ENCODE measurements at places on chromosomes 6 and 20. TPM values are rescaled to one million over a fixed set of nuclear protein-coding genes. Genes with fewer than 3 reads are reported as not detected.

GRCh38 chr6:157089851-157090250, 233.5 kb downstream of the TMEM242 start:
- no peak for DNase-seq

DNA sequence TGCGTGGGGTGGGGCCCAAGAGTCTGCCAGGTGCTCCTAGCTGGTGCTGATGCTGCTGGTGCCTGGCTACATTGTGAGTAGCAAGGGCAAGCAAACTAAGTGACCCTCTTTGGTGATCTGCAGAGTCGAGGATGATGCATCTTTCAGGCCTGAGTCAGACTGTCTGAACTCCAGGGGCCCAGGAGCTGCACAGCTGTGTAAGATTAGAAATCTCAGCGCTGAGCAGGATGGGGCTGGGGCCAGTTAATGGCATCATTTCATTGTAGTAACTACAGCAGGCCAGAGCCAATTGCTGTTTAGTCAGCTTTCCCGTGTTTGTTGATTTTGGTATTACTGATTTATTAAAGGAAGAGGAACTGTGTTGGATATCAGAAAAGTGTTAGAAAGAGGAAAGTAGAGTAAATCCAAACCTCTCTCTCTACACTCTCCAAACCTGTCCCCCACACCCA, 365.2 kb downstream of the PAX1 start:
- no peak for DNase-seq

- DNase-seq: no peak
Observed at GRCh38 chr6:103672169-103672568, 1187.5 kb downstream of the HACE1 start.

DNA sequence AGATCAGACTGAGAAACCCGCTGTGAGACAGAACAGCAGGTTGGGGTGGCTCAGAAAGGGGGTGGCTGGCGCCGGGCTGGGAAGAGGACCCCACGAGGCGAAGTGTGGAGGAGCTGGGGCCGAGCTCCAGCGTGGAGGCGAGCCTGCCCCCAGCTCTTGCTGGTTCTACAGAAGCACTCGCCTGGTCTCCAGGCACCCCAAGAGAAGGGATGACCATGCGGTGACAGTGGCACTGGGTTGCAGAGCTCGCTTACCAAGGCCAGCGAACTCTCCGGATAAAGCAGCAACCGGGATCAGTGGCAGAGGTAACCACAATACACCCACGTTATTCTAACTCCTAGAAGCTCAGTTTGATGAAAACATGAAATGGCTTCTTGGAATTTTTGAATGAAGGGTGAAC, 26.5 kb downstream of the THBS2 start:
- DNase-seq: no peak

GRCh38 chr20:49479785-49480184, 2.7 kb downstream of the KCNB1 start:
- peak; percentile 85 for DNase-seq

DNA sequence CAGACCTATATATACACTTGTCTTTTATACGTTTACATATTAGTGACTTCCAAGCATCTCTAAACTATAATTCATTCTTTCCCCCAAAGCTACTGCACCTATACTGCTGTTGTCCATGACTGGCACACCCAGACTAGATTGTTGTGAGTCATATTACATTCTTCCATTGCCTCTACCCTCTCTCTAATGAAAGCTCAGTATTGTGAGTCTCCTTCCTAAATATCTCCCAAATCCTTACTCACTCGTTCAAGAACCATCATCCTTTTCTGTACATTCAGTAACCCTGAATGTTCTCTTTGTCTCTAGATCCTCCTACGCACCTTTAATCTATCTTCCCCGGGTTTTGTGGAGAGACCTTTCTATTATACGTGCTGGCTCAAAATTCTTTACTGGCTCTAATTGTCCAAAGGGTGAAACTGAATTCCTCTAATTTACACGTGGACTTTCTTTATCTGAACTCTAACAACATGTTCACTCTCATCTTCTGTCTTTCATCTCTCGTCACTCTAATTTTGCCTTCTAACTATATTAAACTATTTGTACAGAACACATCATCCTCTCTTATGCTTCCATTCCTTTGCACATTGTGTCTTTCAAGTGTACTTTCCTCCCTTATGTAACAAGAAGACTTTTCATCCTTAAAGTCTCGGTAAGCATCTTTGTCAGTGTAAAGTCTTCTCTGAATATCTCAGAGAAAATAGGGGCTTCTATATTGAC, 109.3 kb downstream of the IBTK start:
- no peak for DNase-seq

GRCh38 chr6:129279343-129280292, 396.7 kb downstream of the LAMA2 start:
- no peak for DNase-seq

GRCh38 chr6:156866220-156867015, 89.2 kb downstream of the ARID1B start:
- no peak for DNase-seq

DNA sequence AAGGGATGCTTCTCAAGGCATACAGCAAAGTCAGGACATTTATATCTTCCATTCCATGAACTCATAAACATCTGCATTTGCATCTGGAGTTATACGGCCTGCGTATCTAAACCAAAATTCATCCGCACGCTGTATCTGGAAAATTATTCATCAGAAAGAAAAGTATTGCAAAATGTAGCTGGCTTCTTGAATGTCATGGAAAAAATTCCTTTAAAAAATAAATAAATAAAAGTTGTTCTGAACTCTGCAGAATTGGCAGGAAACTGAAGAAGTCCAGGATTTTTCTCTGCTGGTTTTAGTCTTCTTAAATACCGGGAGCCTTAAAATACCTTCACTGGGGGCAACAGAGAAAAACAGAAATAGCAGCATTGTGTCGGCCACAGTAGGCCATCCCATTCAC, 23.7 kb upstream of the FOXF2 start:
- no peak for DNase-seq

- DNase-seq: no peak
Observed at GRCh38 chr6:140001005-140001404, 626.6 kb upstream of the CITED2 start.

PLCB1 gene
- 3.9 TPM for total RNA-seq

ARMH2 gene
- not detected for total RNA-seq

WFDC2 gene
- 3.7 TPM for total RNA-seq

PRSS35 gene
- not detected for total RNA-seq

TCF21 gene
- total RNA-seq: 0.78 TPM

FOXP4 gene
- 24.6 TPM for total RNA-seq

MAVS gene
- total RNA-seq: 21.9 TPM

XKR7 gene
- not detected for total RNA-seq

THBD gene
- total RNA-seq: 2.2 TPM

Measured in left lobe of liver (tissue), 2 donors.